ENCODE measurements at places on chromosomes 2 and 18.

DNA sequence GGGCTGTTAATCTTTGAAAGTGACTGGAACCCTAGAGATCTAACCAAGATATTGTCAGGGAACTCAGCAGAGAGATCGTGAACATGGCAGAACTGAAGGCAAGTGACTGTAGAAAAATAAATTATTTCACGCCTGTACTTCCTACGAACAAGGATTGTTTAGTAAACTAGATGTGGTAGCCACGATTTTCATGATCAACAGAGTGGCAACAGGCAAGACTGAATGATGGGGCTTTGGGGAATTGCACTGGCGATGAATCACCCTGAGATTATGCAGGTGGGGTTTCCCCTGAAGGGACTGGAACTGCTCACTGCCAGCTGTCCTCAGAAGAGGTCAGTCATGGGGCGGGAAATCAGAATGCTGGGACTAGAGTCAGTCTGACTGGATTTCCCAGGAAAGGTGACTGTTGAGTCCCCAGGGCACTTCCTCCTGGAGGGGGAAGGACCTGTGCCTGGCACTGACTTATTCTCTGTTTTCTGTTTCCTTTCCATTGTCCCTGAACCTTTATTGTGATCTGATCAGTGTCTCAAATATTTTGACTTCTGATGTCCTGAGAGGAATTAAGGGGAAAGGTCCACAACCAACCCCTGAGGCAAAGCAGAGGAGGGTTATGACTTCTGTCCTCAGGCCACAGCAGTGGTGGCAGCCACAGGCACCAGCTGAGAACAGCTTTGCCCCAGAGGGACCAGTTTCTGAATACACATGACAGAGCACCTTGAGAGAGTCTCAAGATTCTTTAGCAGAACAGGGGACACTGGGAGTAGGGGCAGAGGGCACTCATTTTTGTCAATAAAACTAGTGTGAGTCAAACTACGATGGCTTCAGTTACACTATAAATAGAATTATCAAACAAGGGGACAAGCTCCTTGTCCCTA lies 70.0 kb downstream of the NAB1 start:
- DNase-seq = peak; percentile 62

DNA sequence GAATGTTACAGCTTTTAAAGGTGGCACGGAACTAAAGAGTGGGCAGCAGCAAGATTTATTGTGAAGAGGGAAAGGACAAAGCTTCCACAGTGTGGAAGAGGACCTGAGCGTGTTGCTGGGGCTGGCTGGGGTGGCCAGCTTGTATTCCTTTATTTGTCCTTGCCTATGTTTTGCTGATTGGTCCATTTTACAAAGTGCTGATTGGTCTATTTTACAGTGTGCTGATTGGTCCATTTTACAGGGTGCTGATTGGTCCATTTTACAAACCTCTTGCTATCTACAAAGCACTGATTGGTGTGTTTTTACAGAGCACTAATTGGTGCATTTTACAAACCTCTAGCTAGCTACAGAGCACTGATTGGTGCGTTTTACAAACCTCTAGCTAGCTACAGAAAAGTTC lies 109.7 kb upstream of the DDX18 start:
- DNase-seq = no peak

DNA sequence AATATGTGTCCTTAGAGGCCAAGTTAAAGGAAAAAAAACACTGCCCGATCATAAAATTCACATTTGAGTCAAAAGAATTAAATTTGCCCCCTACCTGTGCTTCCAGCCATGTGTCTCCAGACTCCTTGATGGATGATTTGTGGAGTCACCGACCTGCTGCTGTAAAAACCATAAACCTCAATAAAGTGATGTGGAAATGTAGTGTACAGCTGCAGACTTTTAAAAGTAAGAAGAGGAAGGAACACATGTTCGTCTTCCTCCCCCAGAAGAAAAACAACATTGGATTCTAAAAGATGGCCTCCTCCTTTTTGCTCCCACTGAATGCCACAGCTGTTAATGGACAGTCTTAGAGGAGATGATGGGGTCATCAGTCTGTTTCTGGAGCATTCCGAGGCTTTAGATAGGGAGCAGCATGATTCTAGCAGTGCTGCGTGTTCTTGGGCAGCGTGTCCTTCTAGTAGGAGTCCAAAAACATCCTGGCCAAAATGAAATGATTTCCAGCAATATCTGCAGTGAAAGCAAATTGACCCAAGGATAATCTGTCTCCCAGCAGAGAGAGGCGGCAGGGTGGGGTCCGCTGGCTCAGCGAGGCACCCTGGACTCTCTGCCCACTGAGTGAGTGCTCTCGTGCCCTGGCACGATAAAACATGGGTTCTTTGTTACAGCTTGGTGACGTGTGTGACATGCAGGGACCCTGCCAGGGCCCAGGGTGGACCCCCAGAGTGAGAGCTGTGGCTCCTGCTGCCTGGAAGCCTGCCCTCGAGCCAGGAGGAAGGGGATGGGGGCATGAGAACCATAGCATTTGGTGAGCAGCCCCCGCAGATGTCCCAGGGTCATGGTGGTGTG lies 196.1 kb downstream of the FAM210A start:
- DNase-seq = no peak

DNA sequence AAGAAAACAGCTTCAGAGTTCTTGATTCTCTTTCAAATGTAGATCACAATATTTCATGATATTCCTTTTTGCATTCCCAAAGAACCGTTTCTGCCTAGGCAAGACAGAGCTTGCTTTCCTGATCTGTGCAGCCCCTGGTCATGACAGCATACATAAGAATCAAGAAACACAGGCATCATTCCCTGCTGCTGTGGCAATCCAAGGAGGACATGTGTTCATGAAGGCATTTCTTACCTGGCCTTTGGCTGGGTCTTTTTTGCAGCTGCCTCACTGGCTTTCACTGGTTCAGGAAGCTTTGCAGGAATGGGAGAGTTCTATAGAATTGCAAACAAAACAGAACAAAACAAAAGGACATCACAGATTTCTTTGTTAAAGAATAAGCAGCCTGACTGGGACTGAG lies 87.6 kb upstream of the NFU1 start:
- no peak for DNase-seq

GRCh38 chr2:68062680-68063387 lies at the start of gene C1D:
Gene C1D (minus strand): TSS chr2:68063004. CDS start chr2:68047310, 15,694 bp downstream.
- peak; percentile 95 for DNase-seq

DNA sequence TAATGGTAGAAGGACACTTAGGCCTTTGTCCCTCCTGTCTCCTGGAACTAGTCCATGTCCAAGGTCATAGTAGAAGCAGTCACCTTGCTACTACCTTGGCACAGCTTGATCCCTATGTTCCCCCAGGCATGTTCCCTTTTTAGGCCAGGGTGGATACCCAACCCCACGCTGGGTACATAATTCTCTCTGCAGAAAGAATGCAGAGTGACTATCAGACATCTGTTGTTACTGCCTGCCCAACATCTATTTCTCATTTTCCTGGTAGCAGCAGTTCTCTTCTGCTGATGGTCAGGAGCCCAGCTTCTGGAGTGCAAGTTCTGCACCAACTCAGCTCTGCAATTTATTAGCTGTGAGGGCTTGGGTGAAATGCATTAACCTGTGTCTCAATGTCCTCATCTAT lies 4.4 kb upstream of the METTL21A start:
- no peak for DNase-seq

GRCh38 chr2:82852787-82853186 lies 1606.3 kb downstream of the SUCLG1 start:
- no peak for DNase-seq

- peak; percentile 37 for DNase-seq
Measured at GRCh38 chr2:74507926-74508520, 528 bp upstream of the PCGF1 start.

GRCh38 chr2:42052702-42053481 lies 5.1 kb downstream of the PKDCC start:
- DNase-seq = no peak
